ENCODE measurements at places on chromosomes 4 and X.

GRCh38 chr4:107432451-107432850 is 287.6 kb downstream of the PAPSS1 start:
- DNase-seq = no peak

- DNase-seq = no peak
Measured at GRCh38 chrX:24301060-24301459, 12.8 kb downstream of the SUPT20HL2 start.

- no peak for DNase-seq
Measured at GRCh38 chr4:187302457-187303150, 578.9 kb upstream of the FAT1 start.

DNA sequence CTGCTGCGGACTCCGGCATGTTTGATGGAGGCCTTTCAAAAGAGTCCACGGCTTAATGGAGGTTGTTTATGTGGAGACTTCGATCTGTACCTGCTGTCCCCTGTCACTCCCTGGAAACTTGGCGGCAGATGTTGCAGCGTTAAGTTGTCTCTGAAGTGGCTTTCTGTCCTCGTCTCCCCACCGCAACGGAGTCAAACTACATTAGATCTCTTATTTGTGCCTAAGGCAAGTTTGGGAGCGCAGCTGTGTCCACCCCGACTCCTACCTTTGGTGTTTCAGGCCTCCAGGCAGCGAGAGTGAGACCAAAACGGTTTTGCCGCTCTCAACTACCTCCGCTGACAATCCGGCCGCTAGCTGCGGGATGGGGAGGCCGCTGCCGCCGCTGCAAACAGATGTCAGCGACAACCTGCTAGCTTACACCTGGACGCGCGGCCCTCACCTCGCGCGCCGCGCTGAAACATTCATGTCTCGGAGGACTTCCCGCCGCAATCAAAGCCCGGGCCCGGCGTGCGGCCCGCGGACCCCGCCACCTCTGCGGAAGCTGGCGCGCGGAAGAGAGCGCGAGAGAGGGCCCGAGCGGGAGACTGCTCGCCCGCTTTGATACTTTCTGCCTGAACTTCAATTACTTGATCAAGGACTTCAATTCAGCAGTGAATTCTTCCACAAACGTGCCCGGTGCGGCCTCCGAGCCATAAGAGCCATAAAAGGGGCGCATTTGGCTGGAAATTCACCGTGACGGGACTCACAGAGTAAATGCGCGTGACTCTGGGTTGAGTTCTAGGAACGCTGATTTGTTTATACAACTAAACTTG is 108.4 kb downstream of the ANTXR2 start:
- DNase-seq = no peak

DNA sequence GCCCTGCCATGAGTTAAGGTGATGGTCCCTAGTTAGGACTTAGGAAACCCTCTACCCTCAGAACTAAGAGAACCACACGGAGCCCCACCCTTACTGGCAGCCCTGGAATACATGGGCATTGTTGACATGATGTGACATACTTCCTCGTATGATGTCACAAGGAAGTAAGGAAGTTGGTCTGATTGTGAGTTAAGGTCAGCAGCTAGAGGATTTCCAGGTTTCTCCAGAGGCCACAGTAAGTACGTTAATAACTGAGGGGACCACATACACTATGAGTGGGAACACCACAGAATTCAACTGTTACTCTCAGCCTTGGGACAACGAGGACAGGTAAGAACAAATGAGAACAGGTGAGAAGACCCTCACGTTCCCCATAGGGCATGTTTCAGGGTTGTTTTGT is at the start of gene MAGEB5:
Gene MAGEB5 (plus strand): TSS at position 301 of the 400 bp plus-strand sequence. CDS start 1,133 bp downstream, outside the sequence.
- no peak for DNase-seq

- DNase-seq = no peak
Measured at GRCh38 chr4:128355305-128355704, 67.7 kb upstream of the PGRMC2 start.

- no peak for DNase-seq
Measured at GRCh38 chr4:183434666-183435190, 9.7 kb upstream of the CDKN2AIP start.

GRCh38 chrX:19272452-19272851 is 71.3 kb upstream of the PDHA1 start:
- no peak for DNase-seq

GRCh38 chr4:168881781-168882420 is 128.2 kb downstream of the CBR4 start:
- DNase-seq = no peak

DNA sequence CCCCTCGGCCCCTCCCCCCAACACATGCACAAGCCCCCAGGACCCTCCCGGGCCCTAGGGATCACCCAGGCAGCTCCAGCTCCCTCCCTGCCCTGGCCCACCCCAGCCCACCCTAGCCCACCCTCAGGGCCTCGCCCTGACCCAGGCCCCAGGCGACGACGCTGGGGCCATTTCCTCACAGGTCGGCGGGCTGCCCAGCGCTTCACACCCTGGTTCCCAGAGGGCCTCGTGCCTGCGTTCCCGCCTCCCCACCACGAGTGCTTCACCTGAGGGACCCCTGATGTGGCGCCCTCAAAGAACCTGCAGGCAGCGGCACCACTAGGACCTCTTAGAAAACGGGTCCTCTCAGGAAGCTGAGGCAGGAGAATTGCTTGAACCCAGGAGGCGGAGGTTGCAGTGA is 341 bp downstream of the FAM9B start:
- no peak for DNase-seq

- no peak for DNase-seq
Measured at GRCh38 chr4:52199574-52200338, 148.7 kb downstream of the SPATA18 start.

DNA sequence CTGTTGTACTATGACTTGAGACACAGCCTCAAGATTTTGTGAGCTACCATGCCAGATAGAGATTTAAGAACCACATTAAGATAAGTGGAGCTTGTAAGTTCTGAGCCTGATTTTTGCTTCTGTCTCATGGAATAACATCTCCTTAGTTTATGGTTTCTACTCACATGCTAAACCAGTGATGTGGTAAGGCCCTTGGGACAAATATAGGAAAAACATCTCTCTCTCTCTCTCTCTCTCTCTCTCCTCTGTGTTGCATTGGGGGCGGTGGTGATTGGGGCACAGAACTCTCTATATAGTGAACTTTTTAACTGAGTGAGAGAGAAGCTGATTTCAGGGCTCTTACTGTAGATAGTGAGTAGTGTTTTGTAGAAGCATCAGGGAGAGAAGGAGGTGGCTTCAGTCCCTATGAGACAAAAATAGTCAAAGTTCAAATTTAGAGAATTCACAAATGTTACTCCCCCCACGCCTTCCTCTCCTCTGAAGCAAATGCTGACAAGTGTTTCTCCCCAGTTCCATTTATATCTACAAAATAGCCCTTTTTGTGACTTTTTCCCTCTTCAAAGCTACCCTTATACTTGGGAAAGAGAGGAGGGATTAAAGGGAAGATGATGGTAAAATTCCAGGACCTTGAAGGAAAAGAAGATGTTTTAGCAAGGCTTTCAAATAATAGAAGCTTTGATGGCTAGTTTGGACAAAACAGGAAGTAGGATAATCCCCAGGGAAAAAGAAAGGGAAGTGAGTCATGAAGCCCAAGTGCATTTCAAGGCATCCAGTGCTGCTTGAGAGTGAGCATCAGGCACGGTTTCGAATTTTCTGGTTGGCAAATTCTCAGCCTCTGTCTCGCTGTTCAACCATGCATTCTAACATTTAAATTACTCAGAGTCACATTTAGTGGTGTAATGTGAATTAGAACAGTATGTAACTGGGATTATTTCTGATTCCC is 134.3 kb upstream of the AP1S2 start:
- no peak for DNase-seq

GRCh38 chrX:3379111-3379510 is 32.7 kb upstream of the MXRA5 start:
- DNase-seq = no peak

GRCh38 chrX:115913575-115913974 is 257.0 kb upstream of the AGTR2 start:
- DNase-seq = no peak

DNA sequence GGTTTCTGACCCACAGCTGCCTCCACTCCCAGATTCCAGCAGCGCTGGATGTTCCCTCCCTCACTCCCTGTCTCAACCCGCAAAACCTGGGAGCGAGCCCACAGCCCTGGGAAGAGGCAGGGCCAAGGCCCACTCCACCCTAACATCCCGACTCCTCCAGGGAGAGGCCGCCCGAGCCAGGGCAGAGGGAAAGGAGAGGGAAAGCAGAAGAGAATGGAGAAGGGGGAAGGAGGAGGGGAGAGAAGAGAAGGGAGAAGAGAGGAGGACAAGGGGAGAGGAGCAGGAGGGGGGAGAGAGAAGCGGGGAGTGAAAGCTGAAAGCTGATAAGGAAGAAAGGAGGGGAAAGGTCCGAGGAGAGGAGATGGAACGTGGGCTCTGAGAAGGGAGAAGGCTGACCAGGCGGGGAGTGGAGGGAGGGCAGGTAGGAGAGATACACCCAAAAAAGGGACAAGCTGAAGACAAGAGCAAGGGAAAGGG is 120.2 kb upstream of the PJA1 start:
- no peak for DNase-seq

DNA sequence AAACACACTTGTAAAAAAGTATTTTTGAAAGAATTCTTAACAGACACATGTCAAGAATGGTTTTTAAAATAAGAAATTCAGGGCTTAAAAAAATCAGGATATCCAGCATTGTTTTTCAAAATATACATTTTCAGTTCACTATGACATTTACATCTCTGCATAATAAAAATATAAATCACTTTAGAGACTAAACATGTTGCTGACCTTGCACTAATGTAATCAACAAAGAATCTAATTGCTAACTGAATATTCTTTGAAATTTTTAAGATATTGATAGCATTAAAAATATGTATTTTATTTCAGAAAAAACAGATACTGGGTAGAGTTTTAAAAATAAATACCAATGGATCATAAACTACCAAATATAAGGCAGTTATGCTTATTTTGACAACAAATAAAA is 26.4 kb downstream of the RPS6KA6 start:
- no peak for DNase-seq

- DNase-seq = no peak
Measured at GRCh38 chr4:125428832-125429231, 114.1 kb downstream of the FAT4 start.

DNA sequence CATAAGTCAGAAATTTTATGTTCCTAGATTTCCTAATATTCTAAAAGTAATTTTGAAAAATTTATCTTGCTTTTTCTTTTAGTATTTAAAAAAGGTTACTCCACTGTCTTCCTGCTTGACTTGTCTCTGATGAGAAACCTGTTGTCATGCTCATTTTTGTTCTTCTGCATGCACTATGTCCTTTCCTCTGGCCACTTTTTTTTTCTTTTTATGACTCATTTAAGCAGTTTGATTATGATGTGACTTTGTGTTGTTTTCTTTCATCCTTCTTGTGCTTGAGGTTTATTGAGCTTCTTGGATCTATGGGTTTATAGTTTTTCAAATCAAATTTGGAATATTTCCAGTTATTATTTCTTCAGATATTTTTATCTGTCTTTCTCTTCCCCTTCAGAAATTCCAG is 12.0 kb upstream of the UFSP2 start:
- DNase-seq = no peak

DNA sequence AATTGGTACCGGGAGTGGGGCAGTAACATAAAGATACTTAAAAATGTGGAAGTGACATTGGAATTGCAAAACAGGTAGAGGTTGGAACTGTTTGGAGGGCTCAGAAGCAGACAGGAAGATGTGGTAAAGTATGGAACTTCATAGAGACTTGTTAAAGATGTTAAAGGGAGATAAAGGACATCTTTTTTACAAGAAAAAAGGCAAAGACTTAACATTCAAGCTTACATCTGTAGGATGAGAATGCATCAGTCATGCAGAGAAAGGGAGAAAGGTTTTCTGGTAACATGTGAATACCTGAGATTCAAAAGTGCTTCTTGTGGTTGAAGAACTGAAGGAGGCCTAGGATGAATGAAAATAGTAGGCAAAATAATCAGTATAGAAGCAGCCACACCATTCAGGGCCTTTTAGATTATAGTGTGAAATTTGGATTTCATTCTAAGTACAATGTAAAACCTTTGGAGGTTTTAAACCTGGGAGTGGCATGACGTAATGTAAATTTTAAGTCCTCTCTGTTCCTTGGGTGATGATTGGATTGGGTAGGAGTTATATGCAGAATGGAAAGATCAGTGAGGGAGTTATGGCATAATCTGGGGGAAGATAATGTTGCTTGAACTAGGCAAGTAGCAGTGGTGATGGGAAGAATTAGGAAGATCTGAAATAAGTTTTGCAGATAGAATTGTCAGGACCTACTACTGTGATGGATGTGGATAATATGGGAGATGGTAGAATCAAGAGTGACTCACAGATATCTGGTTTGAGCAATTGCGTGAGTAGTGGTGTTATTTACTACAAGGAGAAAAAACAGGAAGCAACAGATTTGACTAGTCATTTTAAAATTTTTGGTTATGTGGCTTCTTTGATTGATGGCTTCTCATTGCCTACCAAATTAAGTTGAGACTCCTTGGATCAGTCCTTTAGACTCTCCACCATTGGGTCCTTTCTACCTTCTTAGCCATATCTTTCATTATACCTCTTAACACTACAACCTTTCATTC is 138.7 kb downstream of the VSIG4 start:
- DNase-seq = no peak

DNA sequence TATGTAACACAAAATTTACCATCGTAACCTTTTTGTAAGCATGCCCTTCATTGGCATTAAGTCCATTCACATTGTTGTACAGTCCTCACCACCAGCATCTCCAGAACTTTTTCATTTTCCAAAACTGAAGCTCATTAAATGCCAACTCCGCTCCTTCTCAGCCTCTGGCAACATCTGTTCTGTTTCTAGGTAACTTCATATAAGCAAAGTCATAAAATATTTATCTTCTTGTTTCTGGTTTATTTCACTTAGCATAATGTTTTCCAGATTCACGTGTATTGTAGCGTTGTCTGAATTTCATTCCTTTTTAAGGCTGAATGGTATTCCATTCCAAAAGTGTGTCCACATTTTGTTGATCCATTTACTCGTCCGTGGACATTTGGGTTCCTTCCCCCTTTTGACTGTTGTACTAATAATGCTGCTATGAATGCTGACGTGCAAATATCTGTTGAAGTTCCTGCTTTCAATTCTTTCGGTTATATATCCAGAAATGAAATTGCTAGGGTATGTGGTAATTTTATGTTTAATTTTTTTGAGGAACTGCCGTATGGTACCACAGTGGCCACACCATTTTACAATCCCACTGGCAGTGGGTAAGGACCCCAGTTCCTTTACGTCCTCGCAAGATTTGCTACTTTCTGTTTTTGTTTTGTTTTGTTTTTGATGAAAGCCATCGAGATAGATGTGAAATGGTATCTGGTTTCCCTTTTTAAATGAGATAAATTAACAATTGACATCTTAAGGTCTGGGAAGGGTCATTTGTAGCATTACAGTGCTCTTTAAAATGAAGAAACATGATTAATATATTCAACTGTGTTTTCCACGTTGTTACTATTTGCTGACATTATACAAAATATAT is 63.4 kb downstream of the PTTG2 start:
- no peak for DNase-seq

DNA sequence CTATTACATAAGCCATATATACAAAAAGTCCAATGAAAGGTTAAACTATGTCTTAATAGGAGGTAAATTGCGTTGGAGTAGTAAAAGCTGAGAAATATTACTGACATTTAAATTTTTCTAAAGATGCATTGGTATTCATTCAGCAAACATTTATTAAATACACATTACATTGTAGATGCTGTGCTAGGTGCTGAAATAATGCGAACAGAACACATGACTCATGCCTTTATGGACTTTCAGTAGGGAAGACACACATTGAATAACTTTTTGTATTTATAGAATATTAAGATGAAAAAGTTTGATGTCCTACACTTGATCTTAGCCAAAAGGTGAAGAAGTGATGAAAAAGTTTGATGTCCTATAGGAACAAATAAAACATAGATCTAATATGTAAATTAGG is 871.1 kb upstream of the SLIT2 start:
- DNase-seq = no peak

- no peak for DNase-seq
Measured at GRCh38 chr4:80143307-80143679, 54.0 kb upstream of the PRDM8 start.
